HCEC 1CT (cell line): ENCODE measurements at places on chromosomes 13 and 19.

DNA sequence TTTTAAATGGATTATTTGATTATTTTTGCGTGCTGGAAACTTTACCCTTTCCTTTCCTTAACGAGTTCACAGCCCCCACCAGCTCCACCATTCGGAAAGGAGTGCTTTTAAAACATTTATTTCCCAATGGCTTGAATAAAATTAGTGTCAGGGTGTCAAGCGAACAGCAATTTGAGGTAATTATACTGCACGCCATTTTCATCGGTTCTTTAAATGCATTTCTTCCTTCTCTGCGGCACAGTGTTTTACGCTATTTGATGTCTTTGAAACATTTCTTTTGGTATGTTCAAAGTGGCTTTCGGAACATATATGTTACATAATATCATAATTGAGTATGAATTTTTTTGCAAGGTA is 309 bp upstream of the SLITRK1 start:
- DNase-seq: no peak

GRCh38 chr13:41674246-41674645 is 216.9 kb downstream of the RGCC start:
- no peak for DNase-seq

GRCh38 chr19:40754611-40755247 is 3.7 kb downstream of the SNRPA start:
- no peak for DNase-seq

- no peak for DNase-seq
Measured at GRCh38 chr13:78659732-78660494, 958 bp upstream of the OBI1 start.

DNA sequence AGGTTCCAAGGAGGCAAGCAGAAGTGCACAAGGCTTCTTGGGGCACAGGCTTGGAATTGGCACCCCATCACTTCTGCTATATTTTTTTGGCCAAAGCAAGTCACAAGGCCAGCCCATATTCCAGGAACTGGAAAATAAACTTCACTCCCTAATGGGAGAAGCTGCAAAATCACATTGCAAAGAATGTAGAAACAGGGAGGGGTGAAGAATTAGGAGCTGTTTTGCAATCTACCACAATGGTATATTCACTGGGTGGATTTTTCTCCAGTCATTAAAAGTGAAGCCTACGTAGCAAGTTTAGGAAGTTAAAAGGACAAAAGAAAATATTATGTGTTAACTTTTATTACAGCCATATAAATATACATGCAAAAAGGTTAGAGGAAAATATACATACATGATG is 464.8 kb downstream of the COG6 start:
- no peak for DNase-seq

DNA sequence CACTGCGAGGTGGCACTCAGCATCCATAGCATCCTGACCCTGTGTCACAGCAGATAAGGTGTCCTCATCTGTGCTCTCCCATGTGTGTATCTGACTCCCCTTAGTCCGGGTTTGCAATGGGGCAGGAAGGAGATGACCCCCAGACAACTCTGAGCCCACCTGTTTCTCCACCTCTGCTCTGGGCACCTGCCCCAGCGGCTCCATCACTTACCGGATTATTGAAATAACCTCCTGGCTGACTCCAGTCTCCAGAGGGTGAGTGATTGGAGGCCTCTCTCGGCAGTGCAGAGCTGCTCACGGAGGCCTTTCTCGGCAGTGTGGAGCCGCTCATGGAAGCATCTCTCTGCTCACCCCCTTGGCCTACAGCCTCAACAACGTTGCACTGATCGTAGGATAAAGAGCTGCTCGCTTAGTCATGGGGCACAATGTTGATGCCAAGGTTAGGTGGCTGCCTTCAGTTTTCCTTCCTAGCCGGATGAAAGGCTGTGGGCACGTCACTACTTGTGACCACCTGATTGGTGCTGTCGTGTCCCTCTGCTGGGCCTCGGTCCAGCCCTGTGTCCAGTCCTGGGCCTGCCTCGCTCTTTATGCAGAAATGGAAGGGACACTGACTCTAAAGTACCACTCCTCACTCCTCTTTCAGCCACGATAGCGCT is 67.6 kb downstream of the TEX29 start:
- no peak for DNase-seq

DNA sequence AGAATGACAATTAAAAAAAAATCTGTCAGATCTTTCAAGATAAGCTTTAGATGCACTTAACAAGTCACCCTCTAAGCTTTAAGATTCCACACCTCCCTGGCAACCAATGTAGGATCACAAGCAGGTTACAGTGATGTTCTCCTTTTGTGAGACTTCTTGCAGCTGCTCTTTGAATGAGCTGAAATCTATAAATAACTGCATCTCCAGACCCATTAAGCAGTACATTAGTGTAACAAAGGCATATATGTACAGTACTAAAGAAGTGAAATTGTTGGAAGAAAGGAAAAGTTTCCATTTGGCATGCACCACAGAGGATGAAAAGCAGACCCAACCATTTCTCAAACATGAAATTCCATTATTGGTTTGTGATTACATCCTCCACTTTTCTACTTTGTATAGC is 364.7 kb downstream of the ENOX1 start:
- no peak for DNase-seq

DNA sequence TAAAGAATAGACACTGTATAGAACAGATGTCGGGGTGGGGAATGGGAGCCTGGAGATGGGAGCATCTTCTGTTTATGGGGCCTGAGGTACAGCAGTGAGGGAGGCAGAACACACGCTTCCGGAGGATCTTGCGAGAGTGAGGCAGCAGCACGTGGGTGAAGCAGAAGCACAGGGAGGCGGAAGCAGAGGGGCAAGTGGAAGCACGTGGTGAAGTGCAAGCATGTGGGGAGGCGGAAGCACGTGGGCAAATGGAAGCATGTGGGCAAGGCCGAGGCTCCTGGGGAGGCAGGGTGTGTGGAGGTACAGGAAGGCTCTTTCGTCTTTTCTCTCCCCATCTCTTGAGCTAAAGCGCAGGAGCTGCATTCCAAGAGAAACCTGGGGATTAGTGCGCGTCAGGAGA is 198.4 kb downstream of the ATP8A2 start:
- DNase-seq: no peak

DNA sequence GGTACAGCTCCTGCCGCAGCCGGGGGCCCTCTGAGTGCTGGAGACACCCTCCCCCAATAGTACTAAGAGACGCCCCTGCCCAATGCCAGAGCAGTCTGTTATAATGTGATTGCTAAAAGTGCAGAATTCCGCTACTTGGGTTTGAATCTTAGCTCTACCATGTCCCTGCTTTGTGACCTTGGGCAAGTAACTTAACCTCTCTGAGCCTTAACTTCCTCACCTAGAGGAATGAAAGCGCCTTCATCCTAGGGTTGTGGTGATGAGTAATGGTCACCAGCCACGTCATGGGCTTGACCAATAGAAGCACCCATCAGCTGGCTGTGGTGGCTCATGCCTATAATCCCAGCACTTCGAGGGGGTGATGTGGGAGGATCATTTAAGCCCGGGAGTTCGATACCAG is 6.5 kb downstream of the PLEKHG2 start:
- no peak for DNase-seq

DNA sequence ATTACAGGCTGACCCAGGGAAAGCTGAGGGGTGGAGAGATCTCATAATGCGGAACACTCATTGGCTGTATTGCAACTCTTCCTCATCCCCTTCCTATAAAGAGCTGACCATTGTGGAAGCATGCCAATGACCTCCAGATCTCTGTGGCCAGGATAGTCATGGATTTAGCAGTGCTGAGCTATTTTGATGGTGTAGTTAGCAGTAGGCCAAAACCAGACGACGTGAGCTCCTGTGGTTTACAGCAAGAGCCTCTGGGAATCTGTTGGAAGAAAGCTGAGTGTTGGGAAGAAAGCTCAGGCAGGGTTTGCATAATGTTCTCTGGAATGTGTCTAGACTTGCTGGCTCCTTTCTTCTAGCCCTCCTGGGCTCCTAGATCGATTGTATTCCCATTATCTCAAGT is 187.5 kb upstream of the GPC6 start:
- DNase-seq: no peak

- DNase-seq: no peak
Measured at GRCh38 chr19:2054763-2055162, 3.7 kb upstream of the MKNK2 start.

DNA sequence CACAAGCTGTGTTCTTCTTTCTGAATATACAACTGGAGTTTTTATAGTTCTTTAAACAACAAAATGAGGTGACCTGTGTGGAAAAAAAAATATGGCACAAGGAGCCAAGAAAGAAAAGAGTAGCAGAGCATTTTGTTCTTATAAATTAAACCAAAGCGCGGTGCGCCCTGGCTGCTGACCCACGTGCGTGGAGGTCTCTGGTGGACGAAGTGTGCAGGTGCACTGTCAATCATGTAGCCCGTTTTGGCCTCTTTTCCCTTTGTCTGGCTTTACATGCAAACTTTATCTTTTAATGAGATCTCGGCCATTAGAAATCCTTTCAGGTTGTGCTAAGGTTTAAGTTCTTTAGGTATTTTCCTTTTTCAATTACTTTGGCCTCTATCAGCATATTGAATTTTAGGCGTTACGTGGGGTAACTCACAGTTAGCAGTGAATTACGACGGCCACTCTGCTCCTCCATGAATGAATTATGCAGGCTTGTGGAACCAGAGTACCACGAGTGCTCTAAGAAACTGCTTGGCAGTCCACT is 443.9 kb upstream of the SLC10A2 start:
- DNase-seq: no peak

- no peak for DNase-seq
Measured at GRCh38 chr13:29125934-29126424, 305.8 kb downstream of the MTUS2 start.

DNA sequence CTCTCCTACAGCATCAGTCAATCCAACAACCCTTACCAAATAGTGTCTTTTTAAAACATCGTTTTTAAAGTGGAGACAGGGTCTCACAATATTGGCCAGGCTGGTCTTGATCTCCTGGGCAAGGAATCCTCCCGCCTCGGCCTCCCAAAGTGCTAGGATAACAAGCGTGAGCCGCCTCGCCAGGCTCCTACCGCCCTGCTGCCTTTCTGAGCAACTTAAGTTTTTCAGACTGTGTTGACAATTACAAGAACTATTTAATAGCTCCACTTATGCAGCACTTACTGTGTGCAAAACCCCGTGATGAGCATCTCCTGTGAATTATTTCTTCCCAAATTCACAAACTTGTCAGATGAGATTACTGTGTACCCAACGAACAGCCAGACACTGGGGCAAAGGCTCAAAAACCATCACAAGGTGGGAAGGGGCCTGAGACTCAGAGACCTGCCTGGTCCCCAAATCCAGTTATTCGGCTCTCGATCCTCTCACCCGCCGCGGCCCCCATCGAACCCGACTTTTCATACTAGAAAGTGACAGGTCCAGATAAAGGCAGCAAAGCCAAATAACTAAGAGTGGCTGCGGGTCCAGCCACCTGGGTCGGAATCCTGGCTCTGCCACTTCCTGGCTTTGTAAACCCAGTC is 581 bp downstream of the RPL18 start:
- DNase-seq: no peak

DNA sequence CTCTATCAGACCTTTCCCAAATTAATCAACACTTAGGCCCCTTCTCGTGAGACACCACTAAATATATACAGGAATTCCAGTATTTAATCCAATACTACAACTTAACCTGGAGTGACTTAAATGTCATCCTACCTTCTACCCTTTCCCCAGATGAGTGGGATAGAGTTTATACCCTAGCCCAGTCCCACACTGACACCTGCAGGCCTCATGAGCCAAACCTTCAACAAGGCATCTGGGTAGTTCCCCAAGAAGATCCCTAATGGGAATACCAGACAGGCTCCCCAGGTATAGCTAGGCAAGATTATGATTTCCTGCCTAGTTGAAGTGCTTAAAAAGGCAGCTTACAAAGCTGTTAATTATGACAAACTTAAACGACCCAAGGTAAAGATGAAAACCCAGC is 15.9 kb downstream of the ZNF83 start:
- DNase-seq: no peak

- DNase-seq: no peak
Measured at GRCh38 chr13:100334214-100334613, 245.3 kb downstream of the PCCA start.

- DNase-seq: no peak
Measured at GRCh38 chr13:114015969-114016295, 42.1 kb upstream of the C13orf46 start.

DNA sequence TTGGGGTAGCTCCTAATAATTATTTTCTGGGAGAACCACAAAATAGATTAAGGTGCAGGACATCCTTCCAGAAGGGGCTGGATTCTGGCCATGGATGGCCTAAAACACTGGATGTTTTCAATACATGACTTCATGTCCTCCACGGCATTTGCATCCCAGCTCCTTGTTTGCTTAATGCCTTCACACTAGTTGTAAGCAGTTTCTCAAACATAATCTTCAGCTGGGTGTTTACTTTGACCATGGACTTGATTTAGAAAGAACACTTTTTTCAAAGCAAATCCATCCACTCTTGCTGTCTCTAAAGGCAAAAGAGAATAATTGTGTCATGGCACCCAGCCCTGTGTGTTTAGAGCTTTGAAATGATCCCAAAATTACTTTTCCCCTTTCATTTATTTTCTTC is 82.5 kb upstream of the GSX1 start:
- no peak for DNase-seq

- peak; percentile 61 for DNase-seq
Measured at GRCh38 chr19:33394006-33394722, 20.7 kb downstream of the CEBPG start.

- DNase-seq: peak; percentile 10
Measured at GRCh38 chr19:13164343-13165161, 14.3 kb downstream of the IER2 start.

DNA sequence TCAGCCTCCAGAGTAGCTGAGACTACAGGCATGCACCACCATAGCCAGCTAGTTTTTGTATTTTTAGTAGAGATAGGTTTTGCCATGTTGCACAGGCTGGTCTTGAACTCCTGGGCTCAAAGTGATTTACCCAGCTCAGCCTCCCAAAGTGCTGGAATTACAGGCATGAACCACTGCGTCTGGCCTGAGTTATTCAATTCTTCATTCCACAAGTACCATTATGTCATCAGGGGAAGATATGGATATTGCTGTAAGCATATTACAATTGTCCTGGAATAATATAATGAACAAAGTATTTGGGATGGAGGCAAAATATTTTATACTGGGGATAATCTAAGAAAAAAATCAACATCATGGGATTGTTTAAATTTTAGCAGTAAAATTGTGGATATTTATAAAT is 646.0 kb upstream of the SLITRK6 start:
- DNase-seq: no peak

GRCh38 chr13:29454931-29455481 is 140.5 kb downstream of the SLC7A1 start:
- DNase-seq: peak; percentile 49

GRCh38 chr19:32350987-32351348 is 5.6 kb downstream of the ZNF507 start:
- no peak for DNase-seq

DNA sequence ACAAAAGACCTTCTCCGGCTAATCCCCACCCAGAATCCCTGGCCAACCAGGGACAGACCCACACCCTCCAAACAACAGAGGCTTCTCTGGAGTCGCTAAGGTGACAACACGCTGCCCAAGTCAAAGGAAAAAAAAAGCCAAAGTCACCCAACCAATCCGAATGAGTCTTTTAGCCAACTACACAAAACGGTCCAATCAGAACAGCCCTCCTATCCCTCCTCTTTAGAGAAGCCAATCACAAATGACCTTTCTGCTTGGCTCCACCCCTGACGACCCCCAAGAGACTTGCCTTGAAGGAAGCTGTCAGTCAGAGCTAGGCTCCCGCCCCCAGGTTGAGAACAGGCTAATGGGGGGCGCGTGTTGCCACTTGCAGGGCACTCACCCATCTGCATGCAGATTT is 6.6 kb upstream of the FBXW9 start:
- DNase-seq: peak; percentile 22
